ENCODE measurements at places on chromosomes 13 and 19.

GRCh38 chr13:105291987-105292386, 1243.5 kb downstream of the EFNB2 start:
- DNase-seq, result no peak

- peak; percentile 68 for DNase-seq
Observed at GRCh38 chr13:111971891-111972780, 94.8 kb upstream of the SOX1 start.

DNA sequence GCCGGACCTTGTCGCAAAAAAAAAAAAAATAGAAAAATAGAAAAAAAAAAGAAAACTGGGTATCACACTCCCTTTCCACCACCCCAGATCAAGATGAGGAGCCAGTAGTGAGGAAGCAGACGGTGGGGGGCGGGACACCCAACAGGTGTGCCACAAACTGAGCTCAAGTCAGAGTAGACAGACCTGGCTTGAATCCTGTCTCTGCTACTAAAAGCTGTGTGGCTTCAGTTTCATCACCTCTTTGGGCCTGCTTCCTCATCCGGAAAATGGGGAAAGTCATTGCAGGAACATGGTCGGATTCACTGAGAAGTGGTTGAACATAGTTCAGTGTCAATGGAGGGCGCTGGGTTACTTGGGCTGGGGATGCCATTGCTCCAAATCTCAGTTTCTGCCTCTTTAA, 2.9 kb downstream of the HIF3A start:
- no peak for DNase-seq

GRCh38 chr13:33550885-33551284, 265.3 kb upstream of the STARD13 start:
- DNase-seq, result no peak

GRCh38 chr13:112616586-112617362, 28.8 kb upstream of the TUBGCP3 start:
- peak; percentile 78 for DNase-seq

DNA sequence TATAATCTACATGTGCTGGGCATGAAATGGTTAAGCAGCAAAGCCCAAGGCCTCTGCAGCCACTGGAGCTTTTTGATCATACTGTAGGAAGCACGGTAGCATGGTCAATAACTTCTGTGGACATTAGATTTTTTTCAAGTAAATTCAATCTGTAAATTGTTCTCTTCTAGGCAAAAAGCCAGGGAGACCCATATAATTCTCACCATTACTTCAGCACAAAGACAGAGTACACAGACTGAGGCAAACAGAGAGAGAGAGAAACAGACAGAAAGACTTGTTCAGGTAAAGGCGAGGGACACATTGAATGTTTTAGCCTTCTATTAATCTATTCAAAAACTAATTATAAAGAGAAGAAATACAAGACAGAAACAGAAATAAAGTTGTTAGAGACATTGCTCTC, 349.4 kb downstream of the RFC3 start:
- no peak for DNase-seq

- no peak for DNase-seq
Observed at GRCh38 chr19:8302734-8303133, 5.4 kb downstream of the CD320 start.

GRCh38 chr19:19587771-19588170, 30.7 kb downstream of the PBX4 start:
- no peak for DNase-seq

- DNase-seq, result no peak
Observed at GRCh38 chr13:79258489-79258888, 147.6 kb downstream of the RBM26 start.

GRCh38 chr19:13795595-13796300, 505 bp downstream of the ZSWIM4 start:
- peak; percentile 86 for DNase-seq

GRCh38 chr19:14782626-14783409, 4.5 kb upstream of the ADGRE2 start:
- DNase-seq, result no peak

- no peak for DNase-seq
Observed at GRCh38 chr13:27600711-27601110, 19.6 kb downstream of the LNX2 start.

- peak; percentile 97 for DNase-seq
Observed at GRCh38 chr13:110644892-110645521, 29.7 kb downstream of the NAXD start.

DNA sequence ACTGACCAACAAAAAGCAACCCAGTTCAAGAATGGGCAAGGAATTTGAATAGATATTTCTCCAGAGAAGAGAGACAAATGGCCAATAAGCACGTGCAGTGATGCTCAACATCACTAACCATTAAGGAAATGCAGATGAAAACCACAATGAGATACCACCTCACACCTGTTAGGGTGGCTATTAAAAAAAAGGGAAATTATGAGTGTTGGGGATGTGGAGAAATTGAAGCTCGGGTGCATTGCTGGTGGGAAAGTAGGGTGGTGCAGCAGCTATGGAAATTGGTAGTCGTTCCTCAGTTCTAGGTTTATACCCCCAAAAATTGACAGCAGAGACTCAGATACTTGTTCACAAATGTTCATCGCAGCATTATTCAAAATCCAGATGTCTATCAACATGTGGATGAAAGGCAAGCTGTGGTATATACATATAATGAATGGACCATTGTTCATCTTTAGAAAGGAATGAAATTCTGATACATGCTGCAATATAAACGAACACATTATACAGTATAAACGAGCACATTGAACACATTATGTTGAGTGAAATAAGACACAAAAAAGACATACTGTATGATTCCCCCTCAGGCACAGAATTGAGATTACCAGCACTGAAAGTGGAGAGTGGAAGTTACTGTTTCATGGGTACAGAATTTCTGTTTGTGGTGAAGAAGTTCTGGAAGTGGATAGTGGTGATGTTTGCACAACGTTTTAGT, 927 bp downstream of the CHAMP1 start:
- no peak for DNase-seq

DNA sequence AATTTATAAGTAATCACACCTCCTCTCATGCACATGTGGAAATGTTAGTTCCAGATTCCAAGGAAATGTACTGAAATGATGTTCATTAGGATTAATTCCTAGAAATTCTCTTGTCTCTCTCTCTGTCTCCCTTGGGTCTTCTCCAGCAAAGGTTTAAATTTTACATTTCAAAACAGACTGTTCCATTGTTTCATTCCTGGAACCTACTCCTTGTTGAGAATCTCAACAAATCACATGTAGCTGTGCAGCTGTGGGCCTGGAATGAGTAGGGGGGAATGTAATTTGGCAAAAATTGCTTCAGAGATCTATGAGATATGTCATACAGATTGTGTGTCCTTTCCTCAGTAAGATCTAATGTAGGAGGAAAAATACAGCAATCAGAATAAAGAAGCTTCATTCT, 46.2 kb upstream of the RFXAP start:
- DNase-seq, result no peak

- DNase-seq, result peak; percentile 99
Observed at GRCh38 chr19:10625003-10625761, at the start of gene SLC44A2. Gene SLC44A2, plus strand, starts transcription at chr19:10625553. Its CDS starts 81 bp downstream, at chr19:10625634.

DNA sequence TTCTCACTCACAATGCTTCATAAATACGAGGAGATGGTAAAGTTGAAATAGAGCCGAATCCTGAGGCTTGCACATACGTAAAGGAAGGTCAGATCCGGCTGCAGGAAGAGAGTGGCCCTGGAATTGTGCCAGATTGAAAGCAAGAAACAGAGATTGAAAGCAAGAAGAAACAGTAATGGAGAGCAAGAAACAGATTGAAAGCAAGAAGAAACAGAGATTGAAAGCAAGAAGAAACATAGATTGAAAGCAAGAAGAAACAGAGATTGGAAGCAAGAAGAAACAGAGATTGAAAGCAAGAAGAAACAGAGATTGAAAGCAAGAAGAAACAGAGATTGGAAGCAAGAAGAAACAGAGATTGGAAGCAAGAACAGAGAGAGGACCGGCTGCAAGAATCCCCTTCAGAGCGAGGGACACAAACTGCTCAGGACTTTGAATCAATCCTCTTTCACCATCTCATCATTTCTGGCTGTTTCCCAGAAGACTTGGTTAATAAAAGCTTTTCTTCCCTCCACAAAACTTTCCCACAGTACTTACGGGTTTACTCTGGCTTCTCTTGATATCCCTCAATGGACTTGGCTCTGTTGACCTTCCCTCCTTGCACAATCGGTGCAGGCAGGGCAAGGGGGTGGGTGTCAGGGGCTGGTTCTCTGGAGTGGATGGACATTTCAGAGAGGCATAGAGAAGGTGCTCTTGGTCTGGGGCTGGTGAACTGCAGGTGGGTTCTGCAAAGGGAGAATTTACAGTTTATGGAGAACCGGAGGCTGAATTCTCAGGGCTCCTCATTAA, 25.5 kb downstream of the OR7A5 start:
- DNase-seq, result no peak

- DNase-seq, result no peak
Observed at GRCh38 chr13:77999746-78000145, 81.1 kb upstream of the EDNRB start.

GRCh38 chr19:5803752-5804515, 933 bp upstream of the NRTN start:
- peak; percentile 100 for DNase-seq

GRCh38 chr19:53945441-53945840, 17.3 kb upstream of the CACNG8 start:
- DNase-seq, result peak; percentile 75

DNA sequence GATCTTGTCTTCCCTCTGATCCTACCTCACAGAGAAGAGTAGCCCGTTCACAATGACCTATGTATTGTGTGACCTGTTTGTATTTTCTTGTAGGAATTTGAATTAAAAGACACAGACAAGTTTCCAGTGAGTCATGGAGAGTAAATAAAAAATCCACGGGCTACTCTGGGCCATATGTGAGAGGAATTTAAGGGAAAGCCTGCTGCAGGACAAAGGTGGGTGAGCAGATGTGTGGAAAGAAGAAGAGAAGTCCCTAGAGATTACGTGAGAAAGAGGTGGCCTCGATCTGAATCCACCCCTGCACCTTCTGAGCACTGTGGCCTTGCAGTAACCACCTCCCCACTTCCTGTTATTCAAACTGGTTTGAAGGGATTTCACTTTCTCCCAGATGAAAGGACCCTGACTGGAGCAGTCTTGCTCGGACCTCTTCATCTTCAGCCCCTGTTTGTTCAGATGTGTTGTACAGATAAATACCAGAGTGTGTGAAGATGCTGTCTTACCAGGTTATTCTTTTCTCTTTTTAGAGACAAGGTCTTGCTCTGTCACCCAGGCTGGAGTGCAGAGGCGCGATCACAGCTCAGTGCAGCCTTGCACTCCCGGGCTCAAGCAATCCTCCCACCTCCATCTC, 205.4 kb downstream of the PDS5B start:
- no peak for DNase-seq

- DNase-seq, result no peak
Observed at GRCh38 chr13:77465603-77466195, 69.8 kb upstream of the SCEL start.

GRCh38 chr13:97979556-97979955, 26.1 kb downstream of the IPO5 start:
- no peak for DNase-seq

Measured in H7 (cell line).